ENCODE measurements at places on chromosomes 5 and 9.
A peak's percentile ranks its signal among the peaks of the same experiment; 100 is the strongest.

DNA sequence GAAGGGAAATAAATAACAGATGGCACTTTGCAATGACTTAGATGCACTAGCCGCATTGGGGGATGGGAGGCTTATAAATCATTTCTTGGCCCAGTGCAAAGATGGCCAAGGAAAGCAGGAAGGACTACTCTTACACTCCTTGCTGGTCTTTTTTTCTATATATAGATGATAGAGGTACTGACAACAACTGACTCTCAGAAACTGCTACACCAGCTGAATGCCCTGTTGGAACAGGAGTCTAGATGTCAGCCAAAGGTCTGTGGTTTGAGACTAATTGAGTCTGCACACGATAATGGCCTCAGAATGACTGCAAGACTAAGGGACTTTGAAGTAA lies 1.7 kb downstream of the CCNG1 start:
- no peak for DNase-seq

- DNase-seq = no peak
These were observed 1.2 kb upstream of the NELFB start for GRCh38 chr9:137253717-137254623.

DNA sequence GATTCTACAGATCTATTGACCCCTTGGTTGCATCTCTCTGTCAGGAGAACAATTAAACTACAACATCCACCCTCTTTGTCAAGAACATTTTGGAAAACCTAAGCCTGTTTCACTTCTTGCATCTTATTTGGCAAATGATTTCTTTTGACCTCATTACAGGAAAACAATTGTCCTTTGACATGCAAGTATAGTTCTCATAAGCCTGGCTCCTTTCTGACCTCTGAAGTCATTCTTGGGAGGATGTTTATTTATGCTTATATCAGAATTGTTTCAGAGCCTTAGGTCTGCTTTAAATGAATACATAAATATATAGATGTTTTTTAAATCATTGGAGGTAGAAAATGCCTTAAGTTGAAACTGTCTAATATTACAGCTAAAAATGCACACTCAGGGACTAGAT lies 361.3 kb upstream of the PTGER4 start:
- DNase-seq = no peak

DNA sequence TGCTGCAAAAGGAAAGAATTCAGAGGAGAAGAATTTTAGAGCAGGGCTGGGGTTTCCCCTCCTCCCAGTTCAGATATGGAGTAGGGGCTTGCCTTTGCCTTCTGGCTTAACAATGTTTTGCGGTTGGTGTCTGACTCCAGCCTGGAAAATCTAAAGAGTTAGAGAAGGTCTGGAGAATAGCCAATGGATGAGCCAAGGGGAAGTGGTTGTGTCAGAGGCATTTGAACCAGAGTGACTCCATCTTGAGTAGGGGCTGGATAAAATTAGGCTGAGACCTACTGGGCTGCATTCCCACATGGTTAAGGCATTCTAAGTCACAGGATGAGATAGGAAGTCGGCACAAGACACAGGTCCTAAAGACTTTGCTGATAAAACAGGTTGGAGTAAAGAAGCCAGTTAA lies 133.7 kb downstream of the DIRAS2 start:
- no peak for DNase-seq

GRCh38 chr9:128654481-128654880 lies 2.2 kb downstream of the DYNC2I2 start:
- no peak for DNase-seq

DNA sequence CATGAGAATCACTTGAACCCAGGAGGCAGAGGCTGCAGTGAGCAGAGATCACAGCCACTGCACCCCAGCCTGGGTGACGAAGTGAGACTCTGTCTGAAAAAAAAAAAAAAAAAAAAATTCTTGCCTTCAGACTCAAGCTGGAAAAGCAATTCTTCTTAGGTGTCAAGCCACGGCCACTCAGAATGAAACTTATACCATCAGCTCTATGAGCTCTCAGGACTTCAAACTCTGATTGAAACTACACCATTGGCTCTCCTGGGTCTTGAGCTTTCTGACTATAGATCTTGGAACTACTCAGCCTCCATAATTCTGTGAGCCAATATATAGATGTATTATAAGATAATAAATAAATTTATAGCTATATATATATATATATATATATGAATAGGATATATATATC lies 12.9 kb upstream of the FGF10 start:
- no peak for DNase-seq

DNA sequence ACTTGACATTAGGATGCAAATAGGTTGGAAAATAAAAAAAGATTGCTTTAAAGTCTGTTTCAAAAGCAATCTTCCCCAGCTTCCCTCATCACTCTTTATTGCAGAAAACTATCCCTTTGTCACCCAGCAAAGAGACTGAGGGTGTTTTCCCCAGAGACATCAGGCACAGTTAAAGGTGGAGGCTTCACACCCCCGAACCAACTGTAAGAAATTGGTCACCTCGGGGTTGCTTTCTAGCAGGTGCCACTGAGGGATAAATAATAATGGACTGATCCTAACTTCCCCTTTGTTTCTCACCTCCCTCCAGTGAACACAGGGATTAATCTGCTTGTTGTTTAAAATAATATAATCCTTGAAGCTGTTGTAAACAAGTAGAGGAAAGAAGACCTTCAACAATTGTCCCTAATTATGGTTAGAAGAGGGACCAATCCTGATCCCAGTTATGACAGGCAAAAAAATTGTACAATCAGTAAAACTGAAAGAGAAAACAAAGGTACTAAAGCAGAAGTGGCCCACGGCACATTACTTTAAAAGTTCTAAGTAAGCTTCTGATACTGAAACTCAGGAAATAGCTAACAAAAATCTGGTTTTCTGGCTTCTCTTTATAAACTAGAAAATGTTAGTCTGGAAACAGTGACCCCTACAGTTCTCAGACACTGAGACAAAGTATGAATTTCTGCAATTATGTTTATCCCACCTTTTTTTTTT lies 6.6 kb upstream of the PCSK1 start:
- no peak for DNase-seq

GRCh38 chr9:37902796-37903646 lies 906 bp downstream of the SLC25A51 start:
- no peak for DNase-seq

GRCh38 chr9:110241260-110241857 lies 14.9 kb downstream of the TXN start:
- no peak for DNase-seq

DNA sequence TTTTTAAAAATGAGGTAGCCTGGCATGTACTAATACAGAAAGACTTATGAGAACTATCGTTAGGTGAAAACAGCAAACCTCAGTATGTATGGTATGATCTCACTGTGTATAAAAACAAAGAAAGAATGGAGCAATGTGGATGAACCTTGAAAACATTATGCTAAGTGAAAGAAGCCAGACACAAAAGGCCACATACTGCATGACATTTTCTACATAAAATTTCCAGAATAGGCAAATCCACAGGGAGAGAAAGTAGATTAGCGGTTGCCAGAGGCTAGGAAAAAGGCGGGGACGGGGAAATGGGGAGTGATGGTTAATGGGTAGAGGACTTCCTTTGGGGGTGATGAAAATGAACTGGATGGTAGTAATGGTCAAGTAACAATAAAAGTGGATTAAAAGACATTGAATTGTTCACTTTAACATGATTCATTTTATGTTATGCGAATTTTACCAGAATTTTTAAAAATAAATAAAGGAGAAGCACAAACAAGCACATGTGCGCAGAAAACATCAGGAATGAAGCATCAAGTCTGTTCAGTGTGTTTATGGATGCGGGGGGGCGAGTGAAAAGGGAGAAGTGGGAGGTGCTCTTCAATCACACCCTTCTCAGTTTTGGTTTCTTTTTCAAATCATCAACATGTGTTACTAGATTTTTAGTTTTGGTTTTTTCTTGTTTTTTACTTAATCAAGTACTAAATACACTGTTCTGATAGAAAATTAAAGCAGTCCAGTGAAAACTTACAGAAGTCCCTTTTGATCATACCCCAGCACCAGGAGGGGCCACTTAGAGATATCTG lies 16.3 kb downstream of the ROR2 start:
- no peak for DNase-seq

GRCh38 chr9:134624621-134625181 lies 16.9 kb upstream of the COL5A1 start:
- peak; percentile 71 for DNase-seq

GRCh38 chr9:126885131-126885641 lies 24.7 kb downstream of the ZBTB34 start:
- no peak for DNase-seq

DNA sequence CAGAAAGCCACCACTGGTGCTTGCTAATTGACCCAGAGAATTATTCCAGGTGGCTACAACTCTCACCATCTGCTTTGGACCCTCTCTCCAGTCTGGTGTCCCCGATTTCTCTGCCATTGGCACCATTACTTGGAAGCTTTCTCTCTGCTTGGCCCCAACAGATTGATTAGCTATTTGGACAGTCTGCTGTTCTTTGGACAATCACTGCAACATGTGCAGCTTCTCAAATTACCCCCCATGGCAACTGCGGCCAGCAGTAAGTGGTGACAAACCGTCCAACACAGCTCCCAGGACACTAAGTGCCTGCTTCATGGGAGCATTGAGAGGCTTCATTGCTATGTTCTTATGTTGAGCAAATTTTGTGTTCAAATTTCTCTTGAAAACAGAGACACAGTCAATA lies 309.8 kb downstream of the TAF11L14 start:
- DNase-seq = no peak

GRCh38 chr5:14628346-14628745 lies 36.2 kb upstream of the OTULIN start:
- DNase-seq = no peak

DNA sequence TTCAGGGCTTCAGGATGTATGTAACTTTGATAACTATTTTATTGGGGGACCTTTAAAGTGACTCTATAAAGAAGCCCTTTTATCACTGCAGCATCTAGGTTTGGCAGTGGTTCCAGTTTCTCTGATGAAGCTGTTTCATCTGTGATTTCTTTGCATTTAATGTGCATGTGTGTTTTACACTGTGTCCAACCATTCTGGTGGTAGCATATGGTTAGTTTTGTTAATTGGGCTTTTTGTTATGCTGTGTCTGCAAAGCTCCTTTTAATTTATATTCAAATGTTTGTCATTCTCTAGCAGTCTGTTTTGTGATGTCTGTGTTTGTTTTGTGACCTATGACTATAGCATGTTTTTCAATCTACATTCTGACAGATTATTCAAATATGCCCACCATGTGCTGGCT lies 294.8 kb downstream of the DNAH5 start:
- DNase-seq = no peak

- no peak for DNase-seq
These were observed 18.1 kb downstream of the CCNH start for GRCh38 chr5:87394411-87395165.

GRCh38 chr9:97501972-97502221 lies 431 bp downstream of the TMOD1 start:
- no peak for DNase-seq

- no peak for DNase-seq
These were observed at the start of gene GRK6 for GRCh38 chr5:177426566-177427210. TSS of gene GRK6 (plus strand) at chr5:177426676. CDS start at chr5:177426846, 170 bp downstream.

DNA sequence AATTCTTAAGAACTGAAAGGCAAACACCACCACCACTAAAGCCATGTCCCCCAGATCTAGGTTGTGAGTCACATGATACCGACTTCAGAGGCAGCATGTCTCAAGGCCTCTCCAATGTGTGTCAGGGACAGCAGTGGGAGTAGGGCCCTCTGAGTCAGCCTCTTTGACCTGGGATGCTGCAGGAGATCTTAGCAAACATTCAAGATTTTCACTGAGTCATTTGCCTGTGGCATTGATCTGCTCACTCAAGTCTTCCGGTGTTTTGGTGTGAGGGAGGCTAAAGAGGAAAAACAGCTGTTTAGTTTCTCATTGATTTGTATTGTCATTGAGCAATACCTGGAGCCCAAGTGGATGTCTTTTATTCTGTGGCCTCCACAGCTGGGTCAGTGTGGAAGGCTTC lies 36.1 kb downstream of the TMC1 start:
- DNase-seq = peak; percentile 70

DNA sequence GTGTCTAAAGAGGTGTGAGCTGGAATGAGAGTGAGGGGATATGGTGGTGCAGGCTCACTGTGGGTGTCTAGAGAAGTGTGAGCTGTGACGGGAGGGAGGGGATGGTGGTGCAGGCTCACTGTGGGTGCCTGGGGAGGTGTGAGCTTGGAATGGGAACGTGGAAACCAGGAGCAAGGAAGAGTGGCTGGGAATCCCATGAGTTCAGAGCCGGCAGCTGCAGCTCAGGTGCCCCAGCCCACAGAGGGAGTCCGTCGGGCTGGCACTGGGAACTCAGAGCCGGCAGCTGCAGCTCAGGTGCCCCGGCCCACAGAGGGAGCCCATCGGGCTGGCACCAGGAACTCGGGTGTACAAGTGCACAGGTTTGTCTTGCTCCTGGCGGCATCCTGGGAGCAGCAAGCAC lies 45.6 kb downstream of the IRX2 start:
- no peak for DNase-seq

DNA sequence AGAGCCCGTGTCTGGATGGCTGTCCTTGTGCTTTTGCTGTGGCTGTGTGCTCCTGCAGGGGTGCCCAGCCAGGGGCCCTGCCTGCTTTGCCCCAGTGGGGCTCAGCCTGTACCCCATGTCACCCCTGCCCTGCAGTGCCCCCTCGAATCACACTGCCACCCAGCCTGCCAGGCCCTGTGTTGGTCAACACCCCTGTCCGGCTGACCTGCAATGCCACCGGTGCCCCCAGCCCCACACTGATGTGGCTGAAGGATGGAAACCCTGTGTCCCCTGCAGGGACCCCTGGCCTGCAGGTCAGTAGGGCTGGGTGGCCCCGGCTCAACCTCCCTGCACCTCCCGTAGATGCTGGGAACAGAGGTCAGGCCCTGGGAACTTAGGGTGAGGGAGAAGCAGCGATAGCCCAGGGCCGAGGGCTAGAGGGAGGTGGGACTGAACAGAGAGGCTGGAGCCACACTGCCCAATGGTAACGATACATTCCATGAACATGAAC lies 82.8 kb upstream of the ASS1 start:
- DNase-seq = no peak

DNA sequence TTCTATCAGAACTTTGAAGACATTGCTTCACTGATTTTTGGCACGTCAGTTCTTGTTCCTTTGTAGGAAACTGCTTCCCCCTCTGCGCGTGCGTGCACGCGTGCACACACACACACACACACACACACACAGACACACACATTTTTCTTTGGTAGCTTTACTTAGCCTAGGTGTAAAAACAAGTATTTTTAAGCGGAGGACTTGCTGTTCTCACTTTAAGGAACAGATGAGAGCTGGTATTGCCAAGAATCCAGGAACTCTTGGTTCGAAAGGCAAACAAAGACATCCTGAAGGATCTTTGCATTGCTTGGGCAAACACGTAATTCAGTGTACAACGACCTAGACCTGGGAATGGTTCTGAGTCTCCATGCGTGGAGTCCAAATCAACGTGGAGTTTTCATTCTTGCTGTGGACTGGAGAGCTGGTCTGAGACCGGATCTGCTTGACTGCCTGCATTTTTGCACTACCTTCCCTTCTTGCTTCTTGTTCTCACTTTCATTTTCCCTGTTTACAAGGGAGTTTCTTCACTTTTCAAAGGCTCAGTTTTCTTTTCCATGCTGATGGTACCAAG lies 8.2 kb downstream of the TMEM268 start:
- DNase-seq = no peak

DNA sequence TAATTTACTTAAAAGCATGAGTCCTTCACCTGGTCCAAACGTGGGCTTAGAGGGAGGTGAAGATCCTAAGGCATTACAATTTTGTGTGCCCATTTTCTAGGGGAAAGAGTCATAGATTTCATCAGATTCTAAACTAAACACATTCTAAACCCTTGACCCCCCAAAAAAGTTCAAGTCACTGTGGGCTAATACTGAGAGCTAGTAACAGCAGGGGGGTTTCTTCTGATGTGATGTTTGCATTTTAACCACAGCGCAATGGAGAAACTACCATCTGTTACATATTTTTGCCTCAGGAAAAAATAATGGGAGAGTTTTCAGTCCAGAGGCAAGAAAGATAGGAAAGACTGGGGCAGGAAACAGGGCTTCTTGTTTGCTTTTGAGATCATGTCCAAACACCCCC lies 110.8 kb upstream of the SLC1A3 start:
- no peak for DNase-seq

Data from AG04449 (cell line).